ENCODE measurements at places on chromosomes 2 and 18. TPM values are rescaled to one million over a fixed set of nuclear protein-coding genes. Genes with fewer than 3 reads are reported as not detected.

DNA sequence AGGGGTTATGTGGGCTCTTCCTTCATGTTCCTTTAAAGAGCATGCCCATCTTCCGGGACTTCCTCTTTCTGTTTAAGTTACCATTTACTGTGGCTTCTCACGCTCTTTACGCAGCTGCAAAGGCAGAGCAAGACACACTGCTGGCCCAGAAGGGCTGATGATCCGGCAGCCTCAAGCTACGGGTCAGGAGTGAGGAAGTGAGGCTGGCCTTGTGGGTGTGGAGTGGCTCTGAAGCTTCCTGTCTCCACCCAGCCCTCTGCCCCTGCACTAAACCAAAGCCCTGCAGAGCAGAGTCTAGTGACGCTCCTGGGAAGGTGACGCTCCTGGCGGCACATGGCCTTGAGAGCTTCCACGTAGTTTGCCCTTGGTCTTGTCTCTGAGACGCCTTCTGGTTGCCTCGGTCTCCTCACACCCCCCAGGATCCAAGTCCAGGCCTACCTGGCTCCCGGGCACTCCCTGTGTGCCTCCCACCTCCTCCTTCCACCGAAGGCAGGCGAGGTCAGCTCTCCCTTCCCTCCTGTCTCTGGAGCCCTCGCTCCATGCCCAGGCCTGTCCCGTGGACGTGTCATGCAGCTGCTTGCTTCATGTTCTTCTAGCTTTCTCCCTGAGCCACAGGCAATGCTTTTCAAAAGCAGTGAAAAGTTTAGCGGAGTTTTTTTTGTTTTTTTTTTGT lies 50.3 kb downstream of the ARL4C start:
- DNase-seq: peak; percentile 58

- no peak for DNase-seq
Measured at GRCh38 chr2:130871843-130872740, 35.4 kb downstream of the ARHGEF4 start.

GRCh38 chr2:213696442-213696841 lies 412.2 kb downstream of the SPAG16 start:
- no peak for DNase-seq

GRCh38 chr2:120167272-120167671 lies 55.9 kb downstream of the TMEM185B start:
- no peak for DNase-seq

SIX3 gene
- total RNA-seq: not detected

ALLC gene
- not detected for total RNA-seq

AOX1 gene
- total RNA-seq: 0.05 TPM

All from activated naive CD4-positive, alpha-beta T cell treated with anti-CD3 and anti-CD28 coated beads, Interleukin-2, amount 50 U/mL, for 72 hours (primary cell).